ENCODE measurements at places on chromosomes 1 and 21. TPM values are rescaled to one million over a fixed set of nuclear protein-coding genes. Genes with fewer than 3 reads are reported as not detected.

The BRWD1 gene
- total RNA-seq, result 44.8 TPM

The TARDBP gene
- total RNA-seq, result 149 TPM

The PFKFB2 gene
- 4.6 TPM for total RNA-seq

DNA sequence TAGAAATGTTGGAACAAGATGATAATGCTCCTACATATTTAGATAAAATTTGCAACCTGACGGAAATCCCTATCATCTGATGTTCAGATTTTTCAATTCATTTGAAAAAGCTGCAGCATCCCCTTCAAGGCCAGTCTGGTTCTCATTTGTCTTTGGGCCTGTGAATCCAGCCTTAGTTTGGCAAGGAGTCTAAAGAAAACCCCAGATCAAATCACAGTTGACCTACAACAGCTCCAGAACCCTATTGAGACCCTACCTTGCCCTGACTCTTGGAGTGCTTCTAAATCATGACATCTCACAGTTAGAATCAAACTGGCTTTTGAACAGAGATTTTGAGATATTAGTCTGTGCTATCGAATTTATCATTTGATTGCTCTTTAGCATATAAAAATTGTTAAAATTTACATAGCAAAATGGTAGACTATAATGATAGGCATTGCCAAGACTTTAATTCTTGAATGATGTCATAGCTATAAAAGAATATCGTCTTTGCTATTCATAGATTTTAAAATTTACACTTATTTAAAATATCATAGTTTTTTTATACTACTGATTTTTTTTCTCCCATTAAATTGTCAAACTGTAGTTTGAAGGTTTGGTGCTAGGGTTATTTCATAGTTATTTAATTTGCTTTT lies 2.2 kb downstream of the PPP2R5A start:
- DNase-seq, result no peak

DNA sequence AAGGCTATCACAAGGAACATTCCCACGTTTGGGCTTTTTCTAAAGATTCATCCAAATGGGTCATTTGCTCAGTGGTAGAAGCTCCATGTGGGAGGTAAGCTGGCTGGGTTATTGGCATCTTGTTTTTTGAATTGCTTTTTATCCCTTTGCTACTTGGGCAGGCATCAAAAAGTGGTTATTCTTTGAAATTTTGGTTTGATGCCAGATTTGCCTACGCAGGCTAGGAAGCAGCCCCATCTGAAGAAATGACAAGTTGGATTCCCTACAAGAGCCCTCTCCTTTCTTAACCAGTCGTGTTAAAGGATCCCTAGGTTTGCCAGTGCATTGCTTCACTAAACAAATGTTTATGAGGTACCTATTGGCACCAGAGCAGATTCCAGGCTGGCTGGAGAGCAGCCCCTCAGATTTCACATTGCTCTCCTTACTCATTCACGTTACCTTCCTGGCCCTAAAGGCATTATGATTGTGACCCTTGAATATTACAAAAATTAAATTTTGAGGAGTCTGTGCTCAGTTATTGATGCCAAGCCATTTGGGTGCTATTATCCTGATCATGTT lies 38.8 kb downstream of the ARID1A start:
- DNase-seq, result no peak

DNA sequence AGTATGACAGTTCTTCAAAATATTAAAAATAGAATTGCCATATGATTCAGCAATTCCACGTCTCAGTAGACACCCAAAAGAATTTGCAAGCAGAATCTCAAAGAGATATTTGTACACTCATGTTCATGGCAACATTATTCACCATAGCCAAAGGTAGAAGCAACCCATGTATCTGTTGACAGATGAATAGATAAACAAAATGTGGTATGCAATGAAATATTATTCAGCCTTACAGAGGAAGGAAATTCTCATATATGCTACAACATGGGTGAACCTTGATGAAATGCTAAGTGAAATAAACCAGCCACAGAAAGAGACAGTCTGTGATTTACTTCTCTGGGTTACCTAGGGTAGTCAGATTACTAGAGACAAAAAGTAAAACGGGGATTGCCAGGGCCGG lies 47.0 kb downstream of the NAV1 start:
- no peak for DNase-seq

- DNase-seq, result no peak
These were observed 124.7 kb downstream of the EIF4G3 start for GRCh38 chr1:21052034-21052433.

DNA sequence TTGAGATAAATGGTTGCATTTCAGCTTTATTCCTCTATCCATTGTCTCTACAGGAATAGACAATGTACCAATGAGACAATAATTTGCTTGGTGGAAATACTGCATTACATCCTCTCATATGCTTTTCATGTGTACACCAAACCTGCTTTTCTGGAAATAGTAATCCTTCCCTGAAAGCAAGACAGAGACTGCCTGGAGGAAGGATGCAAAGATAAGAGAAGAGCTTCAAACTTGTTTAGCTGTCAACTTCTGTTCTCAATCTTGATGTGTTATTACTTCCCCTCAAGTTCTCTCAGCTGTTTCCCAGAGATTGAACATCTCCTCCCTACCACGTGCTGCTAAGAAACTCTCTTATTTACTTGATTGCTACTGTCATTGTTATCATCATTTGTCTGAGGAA lies 1125.4 kb upstream of the TMPRSS15 start:
- no peak for DNase-seq

Data from activated T-cell treated with anti-CD3 and anti-CD28 coated beads, Interleukin-2, amount 50 U/mL, for 72 hours (primary cell).